ENCODE measurements at places on chromosomes 4 and X.

GRCh38 chr4:62482355-62482754 is 1282.2 kb downstream of the ADGRL3 start:
- DNase-seq, result no peak

DNA sequence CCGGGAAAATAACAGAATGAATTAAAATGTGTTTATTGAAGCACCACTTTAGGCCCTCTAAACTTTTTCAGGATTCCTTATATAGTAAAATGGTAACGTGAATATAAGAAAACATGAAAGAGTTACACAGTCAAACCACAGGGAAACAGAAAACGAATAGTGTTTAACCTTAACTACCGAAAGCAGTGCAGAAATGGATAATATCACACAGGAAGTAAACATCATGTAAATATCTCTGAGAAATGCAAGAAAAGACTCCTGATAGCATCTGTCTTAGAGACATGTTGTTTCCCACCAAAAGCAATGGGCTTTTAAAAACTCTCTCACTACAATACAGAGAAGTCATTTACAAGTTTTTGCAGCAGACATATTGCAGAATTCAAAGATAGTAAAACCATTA is 323.9 kb upstream of the CXXC4 start:
- no peak for DNase-seq

DNA sequence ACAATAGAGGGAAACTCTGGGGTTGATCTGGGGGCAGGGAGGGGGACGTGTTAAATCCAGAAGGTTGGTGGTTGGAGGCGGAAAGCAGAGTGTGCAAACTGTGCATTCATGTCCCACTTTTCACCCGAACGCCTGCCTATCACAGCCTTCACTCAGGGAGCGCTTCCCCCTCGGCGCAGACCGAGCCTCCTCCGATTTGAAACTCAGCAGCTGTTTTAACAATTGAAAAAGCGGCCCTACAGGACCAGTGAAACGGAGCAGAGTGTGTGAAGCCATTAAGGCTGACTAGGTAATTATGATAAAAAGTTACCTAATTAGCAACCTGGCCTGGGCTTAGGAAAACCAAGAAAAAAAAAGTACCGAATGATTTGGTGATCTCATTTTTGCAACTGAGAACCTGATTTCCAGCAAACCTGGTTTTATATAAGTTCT is 685 bp upstream of the NDNF start:
- DNase-seq, result no peak

DNA sequence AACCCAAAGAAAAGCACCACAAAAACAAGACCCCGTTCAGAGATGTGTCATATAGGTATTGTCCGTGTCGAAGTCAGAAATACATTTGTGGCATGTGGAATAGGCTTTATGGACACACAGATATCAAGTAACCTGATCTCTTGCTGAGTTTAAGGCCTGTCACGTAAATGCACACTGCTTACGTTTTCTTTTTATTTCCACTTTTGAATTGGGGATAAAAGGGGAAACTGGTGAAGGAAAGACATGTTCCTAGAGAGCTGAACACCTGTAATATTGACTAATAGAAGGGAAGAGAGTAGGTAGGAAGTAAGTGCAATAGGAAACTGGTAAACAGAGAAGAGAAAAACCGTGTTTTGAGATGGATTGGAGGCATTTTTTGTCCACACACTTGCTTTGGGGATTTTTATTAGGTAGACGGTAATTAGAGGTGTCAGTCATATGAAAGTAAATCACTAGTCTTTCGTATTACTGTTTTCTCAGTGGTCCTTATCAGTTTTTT is 24.9 kb downstream of the TMEM131L start:
- no peak for DNase-seq

GRCh38 chrX:723781-724180 is 93.2 kb downstream of the SHOX start:
- no peak for DNase-seq

- no peak for DNase-seq
Measured at GRCh38 chrX:47628982-47629381, 748 bp downstream of the CFP start.

- no peak for DNase-seq
Measured at GRCh38 chr4:82890528-82890900, 439 bp downstream of the SEC31A start.

DNA sequence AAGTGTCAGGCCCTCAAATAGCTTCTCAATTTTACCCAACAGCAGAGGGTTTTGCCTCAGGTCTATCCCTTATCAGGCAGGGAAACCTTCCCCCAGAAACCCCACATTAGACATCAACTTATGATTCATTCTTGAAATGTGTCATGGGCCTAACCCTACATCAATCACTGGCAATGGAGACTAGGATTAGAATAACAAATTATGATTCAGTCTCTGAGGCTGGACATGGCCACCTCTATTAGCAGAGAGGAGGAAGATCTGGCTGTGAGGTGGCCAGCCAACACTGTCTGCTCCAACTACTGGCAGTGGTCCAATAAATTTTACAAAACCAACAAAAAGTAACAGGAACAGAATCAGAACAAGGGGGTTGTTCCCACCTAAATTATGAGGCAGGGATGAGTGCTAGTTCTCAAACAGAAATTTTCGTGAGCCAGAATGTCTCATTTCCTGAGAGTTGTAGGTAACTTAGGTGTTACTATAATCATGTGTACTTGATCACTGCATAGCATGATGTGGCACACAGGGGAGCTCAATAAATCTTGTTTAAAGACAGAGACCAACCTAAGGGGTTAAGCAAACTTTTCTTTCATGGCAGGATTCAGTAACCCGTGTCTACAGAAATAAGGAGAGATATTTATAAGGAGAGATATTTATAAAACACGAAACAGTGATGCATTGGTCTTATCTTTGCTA is 126.8 kb downstream of the NFKB1 start:
- DNase-seq, result no peak

DNA sequence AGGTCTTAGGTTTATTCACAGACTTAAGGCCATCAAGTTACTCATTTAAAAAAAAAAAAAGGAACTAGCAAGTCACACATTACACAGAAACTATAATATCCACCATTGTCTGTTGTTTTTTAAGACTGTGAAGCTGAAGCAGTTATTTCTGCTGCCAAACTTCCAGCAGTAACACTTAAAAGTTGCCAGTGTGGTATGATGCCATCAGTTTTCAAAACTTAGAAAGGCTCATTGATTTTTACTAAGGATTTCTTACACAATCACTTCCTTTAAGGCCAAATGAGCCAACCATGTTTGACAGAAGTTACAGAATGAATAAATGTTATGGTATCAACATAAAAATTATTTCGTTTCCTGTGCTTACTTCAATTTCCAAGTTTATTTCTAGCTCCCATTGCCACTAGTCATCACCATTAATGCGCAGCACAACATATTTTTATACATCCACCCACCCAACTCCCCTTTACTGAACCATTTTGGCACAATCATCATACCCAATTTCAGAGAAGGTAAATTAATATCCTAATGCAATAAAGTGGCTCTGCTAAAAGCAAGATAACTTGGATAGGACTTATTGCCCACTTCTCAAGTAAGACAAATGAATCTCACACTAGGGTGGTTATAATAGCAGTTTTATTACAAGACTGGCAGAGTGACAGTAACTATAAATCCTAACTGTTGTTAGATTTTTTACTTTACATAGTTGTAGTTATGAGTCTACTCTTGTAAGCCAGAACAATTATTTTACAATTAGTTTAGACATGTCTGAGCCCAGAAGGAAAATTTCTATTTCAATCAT is 13.1 kb downstream of the PDGFC start:
- no peak for DNase-seq

DNA sequence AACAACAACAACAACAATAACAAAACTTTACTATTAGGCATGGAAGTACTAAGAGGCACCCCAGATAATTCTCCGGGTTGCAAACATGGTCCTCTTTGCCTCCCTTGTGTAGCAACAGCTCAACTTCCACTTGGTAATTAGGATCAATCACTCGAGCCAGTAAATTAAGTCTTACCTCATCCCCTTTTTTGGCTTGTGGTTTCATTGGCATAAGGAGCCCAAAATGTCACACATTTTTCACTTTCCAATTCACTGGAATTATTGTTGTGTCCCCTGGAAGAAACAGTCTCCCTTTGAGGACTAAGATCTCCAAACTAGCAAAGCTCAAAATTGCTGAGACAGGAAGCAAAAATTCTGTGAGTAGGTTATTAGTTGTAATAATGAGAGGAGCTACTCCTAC is 49.2 kb upstream of the HSD17B10 start:
- no peak for DNase-seq

- no peak for DNase-seq
Measured at GRCh38 chr4:42478946-42479345, 81.7 kb downstream of the SHISA3 start.

DNA sequence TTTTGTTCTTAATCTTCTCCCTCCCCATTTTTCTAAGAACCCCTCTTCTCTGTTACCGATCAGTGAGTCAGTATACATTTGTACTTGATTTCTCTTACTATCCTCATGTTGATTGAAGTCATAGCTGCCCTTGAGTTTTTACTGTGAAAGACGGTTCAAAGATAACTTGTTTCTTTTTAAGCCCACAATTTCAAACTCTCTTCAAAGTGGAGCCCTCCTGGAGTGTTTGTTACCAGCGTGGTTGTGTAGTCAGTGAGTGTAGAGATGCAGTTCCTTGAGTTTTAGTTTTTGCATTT is 7.9 kb downstream of the PPP1R3F start:
- DNase-seq, result no peak

DNA sequence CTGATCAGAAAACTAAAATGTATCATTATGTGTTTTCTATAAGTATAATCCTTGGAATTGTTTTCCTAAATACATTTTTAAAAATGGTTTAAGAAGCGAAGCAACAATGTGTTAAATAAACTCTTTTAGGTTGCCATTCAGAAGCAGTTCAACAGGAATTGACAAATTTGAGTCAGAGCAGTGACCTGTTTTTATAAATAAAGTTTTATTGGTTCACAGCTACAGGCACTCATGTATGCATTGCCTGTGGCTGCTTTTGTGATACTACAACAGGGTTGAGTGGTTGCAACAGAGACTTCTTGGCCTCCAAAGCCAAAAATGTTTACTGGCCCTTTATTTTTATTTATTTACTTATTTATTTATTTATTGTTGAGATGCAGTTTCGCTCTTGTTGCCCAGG is 99.5 kb downstream of the FRMPD4 start:
- DNase-seq, result no peak

GRCh38 chrX:134375691-134376090 is 84.3 kb upstream of the HPRT1 start:
- DNase-seq, result no peak

DNA sequence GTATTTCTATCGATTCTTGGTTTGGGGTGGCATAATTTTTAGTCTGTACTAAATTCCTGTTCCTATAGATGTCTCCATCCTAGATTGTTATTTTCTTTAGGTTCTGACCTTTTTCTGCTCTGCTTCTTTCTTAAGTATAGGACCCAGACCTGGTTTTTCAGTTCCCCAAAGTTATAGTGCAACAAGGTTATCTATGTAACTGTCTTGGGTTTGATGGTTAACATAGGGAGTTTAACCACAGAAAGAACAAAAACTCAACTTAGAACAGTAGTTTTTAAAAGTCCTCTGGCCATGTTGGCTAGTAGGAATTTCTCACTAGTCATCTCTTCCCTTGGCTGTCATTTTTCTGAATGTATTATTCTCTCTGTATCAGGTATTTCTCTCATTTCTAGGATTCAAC is 38.8 kb upstream of the MAD2L1 start:
- no peak for DNase-seq

Measured in central memory CD4-positive, alpha-beta T cell (primary cell).